ENCODE measurements at places on chromosomes 5 and 9. TPM values are rescaled to one million over a fixed set of nuclear protein-coding genes. Genes with fewer than 3 reads are reported as not detected.
A peak's percentile ranks its signal among the peaks of the same experiment; 100 is the strongest.

The B4GALT7 gene
- total RNA-seq, result 12.6 TPM

The PCSK5 gene
- 0.36 TPM for total RNA-seq

The MAPKAP1 gene
- 60.6 TPM for total RNA-seq

The SHOC1 gene
- not detected for total RNA-seq

The SLCO6A1 gene
- 0.60 TPM for total RNA-seq

The PRUNE2 gene
- 0.12 TPM for total RNA-seq

The FAM174A gene
- total RNA-seq, result 5.9 TPM

The SREK1IP1 gene
- total RNA-seq, result 6.6 TPM

- no peak for DNase-seq
These were observed 107.0 kb downstream of the VAV2 start for GRCh38 chr9:133884907-133885744.

DNA sequence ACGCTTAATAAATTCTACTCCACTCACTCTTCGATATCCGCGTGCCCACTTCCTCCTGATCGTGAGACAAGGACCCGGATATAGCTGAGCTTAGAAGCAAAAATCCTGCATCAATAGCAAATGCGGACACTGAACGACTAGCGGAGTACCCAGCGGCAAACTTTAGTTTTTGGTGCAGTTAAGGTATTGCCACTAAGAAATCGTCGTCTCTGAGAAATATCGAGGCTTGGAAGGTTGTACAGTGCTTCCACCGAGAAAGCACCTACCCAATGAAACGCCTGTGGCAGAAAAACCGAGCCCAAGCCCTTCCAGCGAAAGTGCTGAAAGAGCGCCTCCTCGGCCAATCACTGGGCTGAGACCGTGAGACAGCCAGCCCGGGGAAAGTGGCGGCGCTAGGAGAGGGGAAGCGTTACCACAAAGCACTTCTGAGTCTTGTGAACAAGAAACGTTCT, 32.2 kb downstream of the ANXA2R start:
- DNase-seq, result peak; percentile 78

- DNase-seq, result no peak
These were observed 6.0 kb upstream of the EFNA5 start for GRCh38 chr5:107676702-107677101.

DNA sequence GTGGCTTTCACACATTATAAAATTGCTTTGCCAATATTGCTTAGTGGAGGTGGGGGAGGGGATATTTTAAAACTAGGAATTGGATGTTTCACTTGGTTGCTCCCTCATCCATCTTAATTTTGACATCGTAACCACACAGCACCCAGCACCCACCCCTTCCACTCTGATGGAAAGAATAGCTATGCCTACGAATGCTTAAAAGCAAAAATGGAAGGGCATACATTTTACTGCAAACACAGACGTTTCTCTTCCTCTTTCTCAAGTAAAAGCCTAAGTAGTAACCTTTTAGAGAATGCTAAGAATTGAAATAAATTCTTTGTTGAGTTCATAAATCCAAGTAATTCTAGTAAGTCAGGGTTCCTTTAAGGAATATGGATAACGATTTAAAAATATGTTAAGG, 69.9 kb downstream of the JAKMIP2 start:
- DNase-seq, result no peak

DNA sequence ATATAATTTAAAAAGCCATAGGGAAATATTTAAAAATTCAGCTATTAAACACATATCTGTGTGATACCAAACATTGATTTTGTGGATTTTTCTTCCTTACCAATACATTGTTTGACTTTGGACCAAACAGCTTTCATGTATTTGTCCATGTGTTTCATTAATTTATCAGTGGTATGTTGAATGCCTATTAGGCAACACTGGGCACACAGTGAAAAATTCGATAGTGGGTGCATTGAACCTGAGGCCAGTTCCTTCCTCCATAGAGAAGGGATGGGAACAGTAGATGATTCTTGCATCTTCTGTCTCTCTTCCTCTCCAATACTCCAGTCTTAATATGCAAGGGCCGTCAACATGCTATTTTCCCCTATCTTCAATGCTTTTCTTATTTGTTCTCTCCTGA, 110.2 kb upstream of the NR3C1 start:
- DNase-seq, result no peak

GRCh38 chr5:151224372-151224771, 480 bp upstream of the CCDC69 start:
- no peak for DNase-seq

DNA sequence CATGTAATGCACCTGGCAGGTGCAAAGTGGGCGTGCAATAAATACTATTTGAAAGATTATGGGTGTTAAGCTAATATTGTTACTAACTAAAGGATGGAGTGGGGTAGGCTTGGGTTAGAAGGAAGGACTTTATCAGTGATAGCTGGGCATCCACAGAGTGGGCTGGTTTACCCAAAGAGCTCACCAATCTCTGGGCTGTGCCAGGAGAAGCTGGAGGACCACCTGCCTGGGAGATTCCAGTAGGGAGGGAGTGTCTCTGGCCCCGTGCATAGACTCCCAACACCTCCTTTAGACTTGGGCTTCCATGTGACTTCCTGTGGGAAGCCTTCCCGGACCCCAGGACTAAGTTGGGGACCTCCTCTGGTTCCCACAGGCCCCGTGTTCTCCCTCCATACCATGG, 5.6 kb upstream of the URM1 start:
- no peak for DNase-seq

- DNase-seq, result no peak
These were observed 93.6 kb downstream of the MCTP1 start for GRCh38 chr5:95191330-95191729.

DNA sequence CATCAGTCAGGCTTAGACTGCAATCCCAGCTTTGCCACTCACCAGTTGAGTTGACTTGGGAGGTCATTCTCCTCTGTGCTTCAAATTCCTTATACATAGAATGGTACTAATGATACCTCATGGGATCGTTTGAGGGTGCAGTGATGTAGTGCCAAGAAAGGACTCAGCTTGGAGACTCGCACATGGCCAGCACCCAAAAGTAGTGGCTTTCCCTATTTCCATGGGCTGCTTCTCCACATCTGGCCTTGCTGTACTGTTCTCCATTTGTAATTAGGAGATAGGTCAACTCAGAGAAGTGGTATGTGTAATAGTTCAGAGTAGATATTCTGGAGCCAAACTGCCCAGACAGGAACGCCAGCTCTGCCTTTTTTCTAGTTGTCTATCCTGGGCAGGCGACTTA, 5.5 kb downstream of the CCL19 start:
- no peak for DNase-seq

GRCh38 chr5:56291661-56292374, 58.7 kb upstream of the ANKRD55 start:
- DNase-seq, result no peak

- DNase-seq, result no peak
These were observed 68.6 kb upstream of the CPEB4 start for GRCh38 chr5:173819521-173819920.

- DNase-seq, result peak; percentile 20
These were observed 63.8 kb upstream of the ANKH start for GRCh38 chr5:14935341-14935740.

- peak; percentile 1 for DNase-seq
These were observed 37.1 kb upstream of the CEP120 start for GRCh38 chr5:123460296-123460729.

DNA sequence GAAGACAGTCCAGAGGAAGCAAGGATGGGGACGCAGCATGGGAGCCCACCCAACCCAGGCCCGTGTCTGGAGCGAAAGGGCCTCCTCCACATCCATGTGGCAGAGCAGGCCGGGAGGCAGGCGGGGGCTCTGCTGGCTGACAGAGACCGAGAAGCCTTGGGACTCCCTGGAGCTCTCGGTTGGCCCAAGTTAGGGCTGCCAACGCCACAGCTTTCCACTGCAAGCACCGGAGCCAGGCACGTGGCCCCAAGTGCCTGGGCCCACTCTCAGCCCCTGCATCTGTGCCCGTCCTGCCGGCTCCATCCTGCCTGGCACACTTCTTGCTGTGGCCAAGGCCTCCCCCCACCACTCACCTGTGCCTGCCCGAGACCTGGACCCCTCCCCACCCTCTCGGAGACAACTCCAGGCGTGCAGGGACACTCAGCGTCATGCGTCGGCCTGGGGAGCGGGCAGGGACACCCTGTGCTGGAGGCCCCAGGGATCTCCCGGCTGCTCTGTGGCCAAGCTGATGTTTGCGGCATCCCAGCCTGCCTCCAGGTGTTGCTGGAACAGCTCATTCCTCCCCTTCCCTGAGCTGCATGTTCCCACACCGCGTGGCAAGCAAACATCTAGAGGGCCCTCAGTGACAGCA, 31.5 kb downstream of the SLC6A3 start:
- no peak for DNase-seq

GRCh38 chr5:42822548-42822947, 10.9 kb upstream of the SELENOP start:
- DNase-seq, result no peak

DNA sequence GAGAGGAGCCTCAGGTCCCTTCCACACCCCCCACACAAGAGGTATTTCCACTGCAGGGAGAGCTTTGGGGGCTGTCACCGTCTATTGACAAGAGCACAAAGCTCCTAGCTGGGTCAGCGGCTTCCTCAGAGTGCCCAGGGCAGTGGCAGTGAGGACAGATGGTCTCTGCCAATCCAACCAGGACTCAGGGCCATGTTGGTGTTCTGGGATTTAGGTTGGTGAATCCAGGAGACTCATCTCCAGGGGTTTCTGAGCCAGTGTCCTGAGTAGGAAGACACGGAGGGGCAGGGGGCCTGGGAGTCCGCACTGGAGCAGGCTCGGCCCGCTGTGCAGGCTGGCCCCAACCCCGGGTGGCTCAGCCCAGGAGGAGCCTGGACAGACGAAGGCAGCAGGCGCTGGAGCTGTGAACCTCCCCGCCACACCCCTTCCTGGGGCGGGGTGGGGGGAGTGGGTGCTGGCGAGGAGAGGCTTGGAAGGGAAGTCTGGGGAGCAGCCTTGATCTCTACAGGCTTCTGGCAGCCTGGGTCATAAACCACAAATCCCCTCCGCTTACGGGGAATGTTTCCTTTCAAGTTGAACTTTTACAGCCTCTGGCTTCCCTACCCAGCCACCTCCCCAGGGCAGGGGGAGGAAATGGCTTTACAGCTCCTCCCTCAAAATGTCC, 19.6 kb downstream of the CRB2 start:
- peak; percentile 16 for DNase-seq

Data from RPMI7951 (cell line).